Gastrocnemius medialis (tissue), 4 donors: ENCODE measurements at places on chromosomes 6 and 20. TPM values are rescaled to one million over a fixed set of nuclear protein-coding genes. Genes with fewer than 3 reads are reported as not detected.

DNA sequence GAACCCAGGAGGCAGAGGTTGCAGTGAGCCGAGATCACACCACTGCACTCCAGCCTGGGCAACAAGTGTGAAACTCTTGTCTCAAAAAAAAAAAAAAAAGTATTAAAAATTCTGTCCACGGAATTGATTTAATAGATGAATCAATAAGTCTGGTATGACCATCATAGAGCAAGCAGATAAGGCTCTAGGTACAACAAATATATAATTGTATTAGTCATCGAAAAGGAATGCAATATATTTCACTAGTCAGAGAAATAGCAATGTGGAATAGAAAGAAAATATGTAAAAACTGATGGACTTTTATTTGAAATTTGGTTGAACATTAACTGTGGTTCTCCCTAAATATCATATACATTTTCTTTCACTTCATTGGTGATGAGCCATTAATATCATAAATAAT lies 476.8 kb upstream of the AGPAT4 start:
- DNase-seq: no peak

DNA sequence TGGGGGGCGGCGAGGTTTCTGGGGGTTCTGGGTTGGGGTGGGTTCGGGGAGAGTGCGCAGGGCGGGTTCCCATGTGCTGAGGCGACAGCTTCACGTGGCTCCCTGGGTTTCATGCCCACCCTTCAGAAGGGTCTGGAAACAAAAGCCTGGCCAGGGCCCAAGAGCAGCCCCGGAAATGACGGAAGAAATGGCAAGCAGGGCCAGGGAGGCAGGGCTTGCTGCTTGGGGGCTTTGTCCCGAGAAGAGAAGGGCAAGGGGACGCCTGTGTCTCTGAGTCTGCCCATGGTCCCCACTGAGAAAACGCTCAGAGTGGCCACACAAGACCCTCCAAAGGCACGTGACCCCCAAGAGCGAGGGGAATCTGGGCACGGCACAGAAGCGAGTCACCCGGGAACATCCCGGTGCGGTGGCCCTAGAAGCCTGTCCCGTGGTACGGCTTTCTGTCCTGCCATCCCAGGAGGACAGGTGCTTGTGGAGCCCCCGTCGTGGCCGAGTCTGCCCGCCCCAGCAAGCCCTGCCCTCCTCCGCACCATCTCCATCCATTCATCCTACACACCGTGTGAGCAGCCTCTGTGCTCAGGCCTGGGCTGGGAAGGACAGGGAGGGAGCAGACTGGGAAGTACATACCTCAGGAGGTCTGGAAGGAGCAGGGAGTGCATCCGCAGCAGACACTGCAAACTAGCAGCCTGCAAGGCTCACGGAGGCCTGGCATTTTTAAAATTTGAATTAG lies 9.0 kb downstream of the NPEPL1 start:
- no peak for DNase-seq

DNA sequence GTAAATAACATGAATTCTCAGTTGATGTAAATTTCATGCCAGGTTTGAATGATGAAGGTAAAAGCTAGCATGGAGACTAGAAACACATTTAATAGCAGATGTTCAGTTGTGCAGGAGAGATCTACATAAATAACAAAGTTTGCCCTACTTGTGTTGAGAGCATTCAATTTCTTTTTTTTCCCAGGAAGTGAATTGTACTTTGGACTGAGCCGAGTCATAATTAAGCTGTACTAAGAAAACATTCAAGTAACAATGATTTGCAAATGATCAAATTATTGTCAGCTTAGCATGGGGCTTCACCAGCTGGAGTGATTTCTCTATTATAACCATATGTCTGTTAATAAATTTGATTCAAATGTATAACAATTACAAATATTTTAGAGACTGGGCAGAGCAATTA lies 893.5 kb upstream of the MAP3K7 start:
- DNase-seq: no peak

DNA sequence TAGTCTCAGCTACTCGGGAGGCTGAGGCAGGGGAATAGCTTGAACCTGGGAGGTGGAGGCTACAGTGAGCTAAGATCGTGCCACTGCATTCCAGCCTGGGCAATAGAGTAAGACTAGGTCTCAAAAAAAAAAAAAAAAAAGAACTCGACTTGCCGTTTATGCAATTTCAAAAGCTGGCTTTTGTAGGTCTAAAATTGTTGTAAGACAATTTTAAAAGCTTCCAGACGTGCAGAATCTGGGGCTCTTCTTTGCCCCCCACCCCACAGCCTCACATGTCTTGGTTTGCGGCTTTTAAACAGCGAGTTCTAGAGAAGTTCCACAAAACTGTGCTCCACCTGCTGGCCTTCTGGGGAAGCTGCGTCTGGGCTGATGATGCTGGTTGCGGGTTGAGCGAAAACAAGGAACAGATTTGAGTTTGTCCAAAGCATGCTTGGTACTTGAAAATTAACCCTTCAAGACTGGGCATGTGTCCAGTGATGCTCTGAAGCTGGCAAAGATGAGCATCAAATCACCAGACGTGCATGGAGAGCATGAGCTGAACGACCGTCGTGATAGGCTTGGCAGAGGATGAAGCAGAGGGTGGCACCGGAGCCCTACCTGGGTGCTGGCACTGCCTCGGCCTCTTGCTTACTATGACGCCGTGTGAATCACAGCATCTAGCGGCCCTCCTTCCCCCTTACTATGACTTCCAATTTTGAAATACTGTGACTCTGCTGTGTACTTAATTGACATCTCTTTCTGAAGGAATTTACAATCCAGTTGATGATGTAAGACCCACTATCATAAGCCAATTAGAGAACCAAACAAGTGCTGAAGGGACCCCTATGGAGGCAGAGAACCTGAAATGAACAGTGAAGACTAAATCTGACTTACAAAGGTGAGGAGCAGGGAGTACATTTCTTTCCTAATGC lies 171.4 kb downstream of the GMPR start:
- DNase-seq: peak; percentile 37

DNA sequence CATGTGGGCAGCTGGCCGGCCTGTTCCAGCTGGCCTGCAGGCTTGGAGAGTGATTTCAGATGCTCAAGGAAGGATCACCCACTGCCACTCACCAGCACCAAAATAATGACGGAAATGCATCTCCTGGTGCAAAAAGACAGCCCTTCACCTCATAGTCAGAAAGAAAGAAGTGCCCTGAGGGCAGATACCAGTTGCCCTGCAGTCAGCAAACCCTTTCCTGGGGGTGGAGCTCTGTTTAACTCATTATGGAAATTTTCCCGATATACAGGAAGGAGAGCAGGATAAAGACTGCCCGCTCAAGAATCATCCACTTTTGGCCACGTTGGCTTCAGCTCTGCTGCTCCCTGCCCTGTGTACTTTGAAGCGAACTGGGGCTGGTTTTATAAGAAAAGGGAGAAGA lies 127.9 kb downstream of the GRM4 start:
- DNase-seq: no peak

DNA sequence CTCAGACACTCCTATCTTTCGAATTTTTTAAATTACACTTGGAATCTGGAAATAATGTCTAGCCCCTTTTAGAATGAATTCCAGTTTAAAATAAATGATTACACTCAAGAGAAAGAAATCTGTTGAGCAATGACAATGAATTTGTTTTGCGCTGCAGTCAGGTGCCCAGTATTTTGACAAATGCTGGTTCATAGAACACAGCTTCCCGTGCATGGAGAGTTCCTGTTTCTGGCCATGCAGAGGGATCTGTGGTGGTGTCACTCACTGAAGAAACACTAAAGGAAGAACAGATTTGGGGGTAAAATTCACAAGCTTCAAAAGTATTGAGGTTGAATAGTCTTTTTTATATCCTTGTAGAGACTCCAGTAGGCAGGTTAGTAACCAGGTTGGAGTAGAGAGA lies 113.4 kb upstream of the CEP85L start:
- DNase-seq: no peak

GRCh38 chr6:87909849-87910248 lies 137.8 kb upstream of the SPACA1 start:
- no peak for DNase-seq

GRCh38 chr20:9186396-9186795 lies 117.5 kb downstream of the PLCB4 start:
- no peak for DNase-seq

GRCh38 chr6:105097288-105097687 lies 82.5 kb downstream of the POPDC3 start:
- no peak for DNase-seq

DNA sequence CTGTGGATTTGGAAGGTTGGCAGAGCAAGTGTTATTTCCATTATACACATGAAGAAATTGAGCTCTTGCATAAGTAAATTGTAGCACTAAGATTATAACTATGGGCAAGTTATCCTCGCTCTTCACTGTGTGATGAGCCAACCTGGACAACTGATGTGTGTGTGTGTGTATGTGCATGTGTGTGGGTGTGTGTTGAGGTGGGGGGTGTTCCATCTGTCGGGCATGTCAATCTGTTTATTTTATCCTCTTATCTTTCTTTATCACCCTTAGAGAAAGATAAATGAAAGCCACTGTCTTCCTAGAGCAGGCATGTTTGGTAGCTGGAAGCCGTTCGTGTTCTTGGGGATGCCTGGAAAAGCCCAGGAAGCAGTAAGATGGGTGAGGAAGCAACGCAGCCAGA lies 3.0 kb upstream of the DSP start:
- no peak for DNase-seq

DNA sequence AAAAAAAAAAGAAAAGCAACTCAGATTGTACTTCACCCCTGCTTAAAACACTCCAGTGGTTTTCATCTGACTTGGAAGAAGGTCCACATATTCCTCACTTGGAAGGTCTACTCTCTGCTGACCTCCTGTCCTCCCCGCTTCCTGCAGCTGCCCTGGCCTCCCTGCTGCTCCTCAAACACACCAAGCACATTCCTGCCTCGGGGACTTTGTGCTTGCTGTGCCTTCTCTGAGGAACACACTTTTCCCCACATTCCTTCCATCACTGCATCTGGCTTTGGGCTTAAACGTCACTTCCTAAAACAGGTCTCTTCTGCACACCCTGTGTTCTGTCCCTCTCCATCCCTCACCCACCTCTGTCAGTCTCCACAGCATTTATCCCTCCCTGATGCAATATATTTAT lies 4.9 kb upstream of the PDYN start:
- no peak for DNase-seq

DNA sequence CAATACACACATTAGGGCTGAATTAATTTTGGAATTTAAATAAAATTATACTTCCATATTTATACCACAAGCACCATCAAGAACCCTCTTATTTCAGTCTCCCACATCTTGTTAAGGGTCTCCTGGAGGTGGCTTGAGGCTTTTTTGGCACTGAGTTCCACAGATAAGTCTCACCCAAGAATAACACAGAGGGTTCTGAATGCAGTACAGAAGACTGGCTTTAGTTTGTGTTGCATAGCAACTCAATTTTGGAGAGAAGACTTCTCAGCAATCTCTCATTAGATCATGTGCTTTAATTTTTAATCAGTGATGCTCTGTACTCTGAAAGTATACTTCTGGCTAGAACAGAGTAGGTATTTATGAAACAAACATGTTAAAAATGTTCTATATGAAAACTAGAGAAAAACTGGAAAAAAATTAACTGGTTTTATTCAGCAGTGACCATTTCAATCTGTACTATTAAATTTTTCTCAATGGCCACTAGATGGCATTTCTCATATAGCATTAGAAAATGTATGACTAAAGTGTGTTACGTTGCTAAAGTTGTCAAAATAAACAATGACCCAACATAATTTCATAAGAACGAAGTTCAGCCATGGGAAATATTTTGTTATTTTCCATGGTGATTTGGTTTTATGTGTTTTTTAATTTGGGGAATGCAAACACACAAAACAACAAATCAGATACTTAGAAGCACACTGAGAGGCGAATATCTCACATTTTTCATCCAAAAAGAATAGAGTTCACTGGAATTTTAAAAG lies 32.7 kb upstream of the MAP7 start:
- no peak for DNase-seq

DNA sequence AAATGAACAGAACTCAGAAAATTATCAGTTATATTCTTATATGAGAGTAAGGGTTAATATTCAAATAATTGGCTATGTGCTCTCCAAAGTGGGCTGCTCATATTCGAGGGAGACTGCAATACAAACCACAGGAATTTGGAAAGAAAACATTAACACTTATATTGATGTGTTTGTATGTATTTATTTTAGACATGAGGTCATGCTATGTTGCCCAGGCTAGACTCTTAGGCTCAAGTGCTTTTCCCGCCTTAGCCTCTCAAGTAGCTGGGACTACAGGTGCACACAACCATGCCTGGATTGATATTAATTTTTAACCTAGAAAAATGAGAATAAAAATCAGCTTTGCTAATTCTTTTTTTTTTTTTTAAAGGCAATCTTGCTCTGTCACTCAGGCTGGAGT lies 35.0 kb downstream of the BTBD9 start:
- DNase-seq: no peak

GRCh38 chr6:134936931-134937330 lies 13.0 kb downstream of the ALDH8A1 start:
- no peak for DNase-seq

- no peak for DNase-seq
These were observed 87.8 kb downstream of the TMEM170B start for GRCh38 chr6:11625302-11625701.

GRCh38 chr6:83707829-83708545 lies 914 bp downstream of the SNAP91 start:
- DNase-seq: no peak

DNA sequence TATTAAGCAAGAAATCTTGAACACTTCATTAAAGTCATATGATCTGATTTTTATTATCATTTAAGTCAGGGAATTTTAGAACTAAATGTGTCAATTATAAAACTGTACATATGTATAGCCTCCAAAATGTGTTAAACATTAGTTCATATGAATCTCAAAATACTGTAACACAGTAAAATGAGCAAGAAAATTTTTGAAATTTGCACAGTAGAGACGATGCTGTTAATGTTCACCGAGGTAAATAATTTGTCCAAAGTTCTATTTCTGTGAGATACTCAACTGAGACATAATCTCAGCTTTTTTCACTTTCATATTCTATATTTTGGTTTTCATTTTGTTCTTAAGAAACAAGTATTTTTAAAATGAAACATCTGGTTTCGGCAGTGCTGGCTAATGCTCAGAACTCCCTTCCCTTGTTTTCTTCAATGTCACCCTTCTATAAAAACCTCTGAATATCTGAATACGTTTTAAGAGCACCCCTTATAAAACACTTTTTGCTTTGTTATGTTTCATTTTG lies 353.1 kb downstream of the LAMA2 start:
- no peak for DNase-seq

DNA sequence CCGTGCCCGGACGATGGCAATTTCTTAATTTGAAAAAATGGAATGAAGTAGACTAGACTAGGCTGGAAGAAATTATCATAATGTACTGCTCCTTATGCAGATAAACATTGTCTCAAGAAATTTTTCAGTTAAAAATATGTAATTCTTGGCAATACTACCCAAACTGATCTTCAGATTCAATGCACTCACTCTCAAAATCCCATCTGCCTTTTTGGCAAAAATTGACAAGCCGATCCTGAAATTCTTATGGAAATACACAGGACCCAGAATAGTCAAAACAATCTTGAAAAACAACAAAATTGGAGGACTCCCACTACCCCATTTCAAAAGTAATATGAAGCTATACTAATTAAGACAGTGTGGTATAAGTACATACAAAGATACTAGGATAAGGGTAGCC lies 19.0 kb downstream of the SLC23A2 start:
- no peak for DNase-seq

Gene DUSP15
- total RNA-seq: 1.1 TPM

Gene TGM3
- total RNA-seq: not detected

Gene DAAM2
- 59.6 TPM for total RNA-seq

Gene FAM184A
- total RNA-seq: 1.0 TPM

Gene ADGRF4
- total RNA-seq: not detected

Gene F13A1
- 61.1 TPM for total RNA-seq

Gene CDSN
- not detected for total RNA-seq

Gene SOBP
- 12.7 TPM for total RNA-seq

Gene SCGN
- not detected for total RNA-seq

Gene HLA-B
- 182 TPM for total RNA-seq

Gene CFAP206
- total RNA-seq: not detected

Gene FOXC1
- 3.9 TPM for total RNA-seq

Gene SULF2
- total RNA-seq: 9.8 TPM
